ENCODE measurements at places on chromosomes 7 and 10.

- no peak for ATAC-seq
These were observed 4.4 kb upstream of the RBM33 start for GRCh38 chr7:155639958-155640520.

DNA sequence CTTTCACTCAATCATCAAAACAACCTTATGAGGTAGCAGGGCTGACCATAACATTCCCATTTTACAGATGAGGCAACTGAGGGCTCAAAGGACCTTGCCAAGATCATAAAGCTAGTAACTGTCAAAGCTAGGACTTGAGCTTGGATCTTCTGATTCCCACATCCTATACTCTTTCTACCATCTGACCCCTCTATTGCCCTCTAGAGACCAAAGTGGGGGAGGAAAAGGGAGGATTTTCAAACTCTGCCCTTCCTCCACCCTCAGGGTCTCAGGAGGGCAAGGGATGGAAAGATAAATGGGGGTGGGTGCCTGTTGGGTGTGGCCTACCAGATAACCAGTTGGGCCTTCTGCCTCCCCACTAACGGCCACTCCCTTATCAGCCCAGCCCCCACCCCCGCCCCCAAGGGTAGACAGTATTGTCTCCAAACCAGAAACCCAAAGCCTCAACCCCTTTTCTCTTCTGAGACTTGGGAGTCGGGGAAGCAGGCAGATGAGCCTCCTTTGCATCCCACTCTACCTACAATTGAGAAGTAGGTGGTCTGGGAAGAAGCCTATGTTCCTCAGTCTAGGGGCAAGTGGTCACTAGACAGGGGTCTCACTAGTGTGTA lies 7.9 kb downstream of the LDB1 start:
- ATAC-seq = no peak

- ATAC-seq = no peak
These were observed 249.7 kb downstream of the TNS3 start for GRCh38 chr7:47332213-47332612.

- ATAC-seq = no peak
These were observed 972.5 kb upstream of the CELF2 start for GRCh38 chr10:10044922-10045764.

GRCh38 chr7:159027056-159027788 lies 117.4 kb downstream of the VIPR2 start:
- no peak for ATAC-seq

- no peak for ATAC-seq
These were observed 69.3 kb downstream of the AP3M1 start for GRCh38 chr10:74081192-74081803.

- ATAC-seq = no peak
These were observed 816.1 kb upstream of the C7orf33 start for GRCh38 chr7:147774461-147774860.

DNA sequence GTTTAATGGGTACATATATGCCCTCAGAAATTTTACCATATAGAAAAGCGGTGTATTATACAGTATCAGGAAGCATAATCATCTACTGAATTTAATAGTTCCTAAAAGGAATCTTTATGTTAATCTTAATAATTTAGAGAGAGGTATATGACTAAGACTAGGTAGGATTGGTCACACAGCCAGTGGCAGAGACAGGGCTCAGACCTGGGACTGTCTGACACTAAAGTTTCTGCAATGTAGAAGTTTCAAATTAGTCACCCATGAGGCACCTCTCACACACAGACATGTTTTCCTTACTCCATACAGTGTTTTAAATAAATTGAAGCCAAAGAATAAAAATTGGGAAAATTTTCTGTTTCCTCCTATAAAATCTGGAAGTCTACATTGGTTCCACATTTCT lies 72.8 kb upstream of the ADRA2A start:
- peak; percentile 58 for ATAC-seq

DNA sequence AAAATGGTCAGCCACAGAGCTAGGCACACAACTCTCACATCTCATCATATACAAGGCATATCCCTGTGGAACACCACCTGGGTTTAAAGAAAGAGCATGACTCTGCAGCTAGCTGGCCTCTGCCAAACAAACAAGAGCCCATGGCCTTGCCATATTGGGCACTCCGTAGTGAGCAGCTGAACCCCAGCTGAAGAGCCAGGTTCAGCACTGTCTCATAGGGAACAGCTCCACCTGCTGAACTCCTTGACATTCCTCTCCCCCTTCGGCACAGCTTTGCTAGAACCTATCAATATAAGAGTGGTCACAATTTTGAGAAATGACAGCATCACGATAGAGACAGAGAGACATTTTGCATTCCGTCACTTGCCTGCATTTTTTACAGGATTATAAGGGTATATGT lies 20.0 kb downstream of the SORCS1 start:
- ATAC-seq = no peak

- ATAC-seq = no peak
These were observed 59.9 kb downstream of the ALOX5 start for GRCh38 chr10:45433716-45434469.

DNA sequence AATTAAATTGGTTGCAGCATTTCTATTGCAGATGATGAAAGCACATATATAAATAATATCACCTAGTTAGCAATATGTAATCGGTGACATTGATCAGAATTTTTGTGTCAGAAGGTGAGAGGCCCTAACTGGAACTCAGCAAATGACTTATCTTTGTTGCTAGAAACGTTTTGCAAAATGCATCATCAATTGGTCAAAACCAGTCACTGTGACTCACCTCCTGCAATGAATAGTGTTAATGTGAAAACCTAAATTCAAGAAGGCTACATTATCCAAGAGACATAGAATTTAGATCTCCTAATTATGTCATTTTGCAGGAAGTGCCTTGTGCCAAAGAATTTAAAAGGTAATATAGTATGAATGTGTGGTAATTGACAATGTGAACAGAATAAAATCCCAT lies 9.8 kb upstream of the PNLIPRP3 start:
- ATAC-seq = no peak

- ATAC-seq = no peak
These were observed 6.2 kb upstream of the CH25H start for GRCh38 chr10:89213191-89213808.

- ATAC-seq = no peak
These were observed 96.8 kb downstream of the GLRX3 start for GRCh38 chr10:130233035-130233360.

- ATAC-seq = no peak
These were observed 52.5 kb upstream of the VKORC1L1 start for GRCh38 chr7:65820287-65820950.

DNA sequence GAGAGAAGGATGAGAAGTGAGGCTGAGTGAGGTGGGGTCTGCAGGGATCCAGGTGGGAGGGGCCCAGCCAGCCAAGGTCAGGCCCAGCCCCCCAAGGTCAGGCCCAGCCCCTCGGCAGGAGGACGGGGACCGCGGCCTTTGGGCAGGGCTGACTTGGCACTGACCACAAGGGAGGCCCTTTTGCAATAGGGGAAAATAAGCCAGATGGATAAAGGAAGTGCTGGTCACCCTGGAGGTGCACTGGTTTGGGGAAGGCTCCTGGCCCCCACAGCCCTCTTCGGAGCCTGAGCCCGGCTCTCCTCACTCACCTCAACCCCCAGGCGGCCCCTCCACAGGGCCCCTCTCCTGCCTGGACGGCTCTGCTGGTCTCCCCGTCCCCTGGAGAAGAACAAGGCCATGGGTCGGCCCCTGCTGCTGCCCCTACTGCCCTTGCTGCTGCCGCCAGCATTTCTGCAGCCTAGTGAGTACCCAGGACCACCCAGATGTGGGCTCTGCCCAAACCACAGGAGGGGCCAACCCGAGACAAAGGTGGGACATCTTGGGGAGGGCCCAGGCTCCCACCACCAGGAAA lies at the start of gene PILRA:
TSS of gene PILRA (plus strand) at position 227 of the 571 bp plus-strand sequence. CDS start at position 397, 170 bp downstream.
- ATAC-seq = no peak

- no peak for ATAC-seq
These were observed 199.7 kb upstream of the AOAH start for GRCh38 chr7:36923943-36924436.

DNA sequence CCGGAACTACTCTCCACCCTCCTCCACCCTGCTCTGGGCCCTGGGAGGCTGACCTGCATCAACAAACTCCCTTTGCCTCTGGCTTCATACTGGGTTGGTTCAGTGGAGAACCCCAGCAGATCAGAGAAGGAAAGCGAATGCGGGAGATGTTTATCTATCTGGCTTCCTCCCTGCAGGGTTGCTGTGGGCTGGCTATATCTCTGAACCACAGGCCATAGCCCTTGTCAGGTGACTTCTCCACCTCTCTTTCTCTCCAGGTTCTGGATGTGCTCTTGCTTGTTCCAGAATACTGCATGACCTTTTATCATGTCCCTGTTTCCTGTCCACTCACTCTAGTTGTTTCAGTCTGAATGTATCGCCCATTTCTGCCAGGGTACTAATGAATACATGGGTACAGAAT lies 51.7 kb upstream of the IFRD1 start:
- ATAC-seq = no peak

- ATAC-seq = no peak
These were observed 622.2 kb downstream of the POM121L12 start for GRCh38 chr7:53657586-53657985.

- ATAC-seq = no peak
These were observed 126.1 kb downstream of the PFKFB3 start for GRCh38 chr10:6328699-6329423.

DNA sequence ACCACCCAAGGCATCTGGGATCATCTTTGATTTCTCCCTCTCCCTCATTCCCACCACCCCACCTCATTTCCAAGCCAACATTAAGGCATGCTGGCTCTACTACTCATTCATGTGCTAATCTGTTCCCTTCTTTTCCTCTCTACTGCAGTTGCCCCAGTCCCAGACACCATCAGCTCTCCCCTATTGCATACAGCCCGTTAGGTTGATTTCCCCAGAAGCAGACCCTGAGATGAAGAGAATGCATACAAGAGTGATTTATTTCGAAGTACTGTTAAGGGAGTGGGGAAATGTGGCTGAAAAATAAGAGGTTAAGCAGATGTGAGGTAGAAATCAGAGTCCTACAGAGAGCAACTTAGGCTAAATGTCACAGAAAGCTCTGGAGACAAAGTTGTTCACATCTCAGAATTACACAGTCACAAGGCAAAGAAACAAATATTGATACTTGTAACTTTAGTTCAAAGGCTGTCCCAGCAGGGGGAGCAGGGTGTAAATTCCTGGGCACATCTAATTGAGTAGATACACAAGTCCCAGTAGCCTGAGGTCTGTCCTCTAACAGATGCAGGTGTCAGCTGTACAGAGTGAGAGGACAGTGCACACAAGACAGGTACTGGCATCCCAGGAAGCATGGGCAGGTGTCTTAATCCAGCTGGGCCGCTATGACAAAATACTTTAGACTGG lies 20.9 kb downstream of the AKR1D1 start:
- no peak for ATAC-seq

DNA sequence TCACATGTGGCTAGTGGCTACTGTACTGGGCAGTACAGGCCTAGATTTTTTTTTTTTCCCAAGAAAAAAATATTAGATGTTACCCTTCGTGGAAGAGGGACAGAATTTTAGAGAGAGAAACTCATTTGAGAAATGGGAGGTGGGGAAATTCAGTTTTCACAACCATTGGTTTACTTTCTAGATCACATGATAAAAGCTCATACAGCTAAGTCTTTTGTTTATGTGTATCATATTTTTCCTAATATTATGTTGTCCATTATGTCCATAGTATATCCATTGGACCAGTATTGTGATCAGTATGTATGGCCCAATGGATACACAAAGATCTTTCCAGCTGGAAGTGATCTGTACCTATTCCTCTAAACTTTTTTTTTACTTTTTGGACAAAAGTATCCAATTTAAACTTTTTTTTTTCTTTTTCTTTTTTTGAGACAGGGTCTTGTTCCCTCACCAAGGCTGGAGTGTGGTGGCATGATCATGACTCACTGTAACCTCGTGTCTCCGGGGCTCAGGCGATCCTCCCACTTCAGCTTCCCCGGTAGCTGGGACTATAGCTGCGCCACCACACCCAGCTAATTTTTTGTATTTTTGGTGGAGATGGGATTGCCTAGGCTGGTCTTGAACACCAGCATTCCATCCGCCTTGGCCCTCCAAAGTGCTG lies 4.1 kb downstream of the CALU start:
- no peak for ATAC-seq

GRCh38 chr10:60257767-60258428 lies 131.8 kb downstream of the ANK3 start:
- ATAC-seq = no peak

DNA sequence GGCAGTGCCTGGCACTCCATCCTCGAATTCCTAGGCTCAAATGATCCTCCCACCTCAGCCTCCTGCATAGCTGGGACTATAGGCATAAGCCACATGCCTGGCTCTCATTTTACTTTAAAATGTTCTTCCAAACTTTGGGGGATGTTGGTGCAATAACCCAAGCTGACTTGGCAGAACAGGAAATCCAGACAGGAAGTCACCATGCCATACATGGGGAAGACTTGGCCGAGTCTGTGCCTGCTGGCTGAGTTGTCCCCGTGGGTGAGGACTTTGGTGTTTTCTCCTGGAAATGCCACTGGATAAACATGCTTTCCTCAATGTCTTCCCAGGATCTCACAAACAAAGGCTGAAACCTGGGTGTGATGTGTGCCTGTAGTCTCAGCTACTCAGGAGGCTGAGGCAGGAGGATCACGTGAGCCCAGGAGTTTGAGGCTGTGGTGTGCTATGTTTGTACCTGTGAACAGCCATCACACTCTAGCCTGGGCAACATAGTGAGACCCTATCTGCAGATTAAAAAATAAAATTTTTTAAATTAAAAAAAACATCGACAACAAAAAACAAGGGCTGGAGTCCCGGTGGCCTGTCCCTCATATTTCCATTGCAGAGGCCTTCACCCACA lies 19.8 kb downstream of the HKDC1 start:
- no peak for ATAC-seq

DNA sequence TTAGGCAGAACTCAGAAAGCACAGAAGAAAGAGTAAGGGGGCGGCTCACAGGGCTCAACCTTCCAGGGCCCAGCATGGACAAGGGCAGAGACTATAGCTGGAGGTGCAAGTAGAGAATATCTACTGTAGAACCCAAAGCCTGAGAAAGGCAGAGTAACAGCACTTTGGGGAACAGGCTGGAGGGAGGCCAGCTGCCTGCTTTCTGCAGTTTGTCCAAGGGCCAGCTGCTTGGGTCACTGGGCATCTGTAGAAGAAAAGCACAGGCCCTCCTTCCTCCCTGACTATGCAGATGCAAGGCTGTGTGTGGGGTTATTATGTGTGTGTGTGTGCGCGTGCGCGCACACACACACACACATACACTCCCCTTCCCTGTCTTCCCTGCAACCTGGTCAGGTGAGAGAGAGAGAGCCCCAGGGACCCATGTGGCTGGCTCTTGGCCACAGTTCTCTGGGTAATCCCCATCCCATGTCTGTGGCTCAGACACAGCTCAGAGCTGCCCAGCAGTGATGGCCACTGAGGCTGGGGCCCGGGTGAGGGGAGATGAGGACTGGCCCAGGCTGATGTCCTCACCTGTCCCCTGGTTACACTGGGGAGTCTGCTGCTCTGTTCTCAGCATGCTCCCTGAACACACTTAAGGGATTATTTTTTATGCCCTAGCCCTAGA lies 9.0 kb downstream of the ADRA2A start:
- ATAC-seq = no peak

Data from activated CD4-positive, CD25-positive, alpha-beta regulatory T cell treated with anti-CD3 and anti-CD28 coated beads, Interleukin-2, amount 50 U/mL, for 24 hours (primary cell).